Erythroblast (primary cell): ENCODE measurements at places on chromosomes 5 and 9.
A peak's percentile ranks its signal among the peaks of the same experiment; 100 is the strongest.

- DNase-seq, result no peak
Measured at GRCh38 chr9:95182854-95183563, 134.5 kb downstream of the FANCC start.

- DNase-seq, result no peak
Measured at GRCh38 chr5:59798862-59799667, 94.5 kb downstream of the PDE4D start.

DNA sequence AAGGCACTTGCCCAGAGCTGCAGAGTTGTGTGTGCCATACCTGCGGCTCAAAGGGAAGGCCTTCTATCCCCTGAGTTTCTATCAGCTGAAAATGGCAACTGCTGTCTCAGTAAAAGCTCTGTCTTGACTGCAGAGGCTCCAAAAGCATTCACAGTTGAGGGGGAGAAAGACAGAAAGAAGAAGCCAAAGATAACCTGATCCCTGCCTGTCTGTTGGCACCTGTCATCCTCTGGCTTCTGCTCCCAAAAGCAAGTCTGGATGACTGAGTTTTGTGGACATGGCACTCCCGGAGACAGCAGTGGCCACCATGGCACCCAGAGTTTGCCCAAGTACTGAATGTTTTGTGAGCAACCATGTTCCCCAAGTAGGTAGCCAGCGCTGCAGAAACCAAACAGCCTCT lies 176.6 kb downstream of the NR3C1 start:
- no peak for DNase-seq

DNA sequence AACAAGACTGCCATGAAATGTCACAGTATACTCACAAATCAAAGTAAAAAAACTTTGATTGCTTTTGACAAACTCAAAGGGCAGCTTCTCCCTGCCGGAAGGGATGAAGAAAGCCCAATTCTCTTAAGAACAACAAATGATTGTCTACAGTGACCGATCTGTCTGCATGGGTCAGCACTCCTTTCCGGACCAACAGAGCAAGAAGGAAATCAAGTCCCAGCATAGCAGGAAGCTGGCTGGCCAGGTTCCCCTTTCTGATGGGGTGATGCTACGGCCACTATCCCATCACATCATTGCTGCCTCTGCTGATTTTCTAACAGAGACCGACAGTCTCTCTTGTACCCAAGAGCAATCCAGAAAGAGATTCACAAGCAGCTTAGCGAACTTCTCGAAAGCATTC lies 692 bp downstream of the C1QTNF3 start:
- no peak for DNase-seq

DNA sequence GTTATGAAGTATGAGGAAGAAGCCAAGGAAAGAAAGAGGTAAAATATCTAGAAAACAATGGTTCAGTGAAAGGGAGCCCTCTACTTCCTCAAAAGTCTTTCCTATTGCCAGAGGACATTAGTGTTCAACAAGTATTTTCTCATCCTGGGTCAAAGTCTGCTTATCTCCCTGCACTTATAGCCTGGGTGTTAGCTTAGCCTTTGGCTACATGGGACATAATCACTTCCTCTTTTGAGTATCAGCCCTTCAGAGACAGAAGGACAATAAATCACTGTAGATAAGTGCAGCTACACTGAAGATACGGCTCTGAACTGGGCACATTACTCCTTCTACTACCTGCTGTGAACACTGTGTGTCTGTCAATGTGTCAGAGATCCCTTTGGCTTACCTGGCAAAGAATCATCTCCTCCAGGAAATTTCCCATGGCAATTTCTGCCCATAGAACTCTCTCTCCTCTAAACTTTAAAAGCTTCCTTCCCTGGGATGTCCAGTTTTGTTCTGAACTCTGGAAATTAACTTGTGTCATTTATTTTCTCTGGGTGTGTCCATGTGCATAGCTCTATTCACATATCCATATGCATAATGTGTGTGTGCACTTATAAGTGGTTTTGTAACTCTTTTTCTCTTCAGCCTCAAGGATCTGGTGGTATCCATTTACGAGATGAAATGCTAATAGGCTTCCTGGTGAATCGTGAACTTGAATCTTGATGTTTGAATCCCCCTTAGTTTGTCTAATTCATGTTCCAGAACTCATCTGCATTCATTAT lies 30.0 kb upstream of the RECK start:
- DNase-seq, result no peak

- no peak for DNase-seq
Measured at GRCh38 chr5:68215898-68216244, 315 bp downstream of the PIK3R1 start.

DNA sequence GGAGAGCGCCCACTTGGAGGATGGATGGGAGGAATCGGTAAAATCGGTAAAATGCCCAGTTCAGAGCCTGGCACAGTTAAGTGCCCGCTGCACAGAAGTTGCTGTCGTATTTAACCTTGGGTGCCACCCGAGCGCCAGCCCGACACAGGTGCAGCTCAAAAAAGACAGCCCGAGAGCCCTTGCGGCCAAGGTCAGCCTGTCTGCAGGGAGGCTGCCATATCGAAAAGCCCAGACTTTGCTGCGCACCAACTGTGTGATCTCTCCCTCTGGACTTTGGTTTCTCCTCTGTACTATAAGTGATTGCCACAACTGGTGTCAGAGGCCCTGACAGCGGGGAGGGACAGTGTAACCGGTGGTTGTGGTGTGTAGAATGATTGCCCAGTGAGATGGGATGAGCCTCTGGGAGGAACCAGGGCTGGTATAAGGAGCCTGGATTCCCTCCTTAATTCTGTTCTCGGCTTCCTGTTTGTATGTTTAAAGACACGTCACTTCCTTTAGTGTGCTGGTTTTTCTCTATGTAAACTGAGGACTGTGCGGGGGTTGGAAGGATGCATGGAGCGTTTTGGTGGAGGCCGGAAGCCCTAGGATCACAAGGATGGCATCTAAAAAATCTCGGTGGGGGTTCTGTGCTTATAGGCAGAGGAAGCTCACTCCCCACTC lies 792 bp downstream of the NTMT1 start:
- DNase-seq, result peak; percentile 74

- DNase-seq, result no peak
Measured at GRCh38 chr5:33531824-33532223, 91.1 kb downstream of the TARS1 start.

GRCh38 chr9:115924669-115924987 lies 229.0 kb upstream of the PAPPA start:
- DNase-seq, result no peak

GRCh38 chr5:3333105-3333504 lies 262.5 kb upstream of the IRX1 start:
- DNase-seq, result no peak

- no peak for DNase-seq
Measured at GRCh38 chr9:127991017-127991756, 10.4 kb upstream of the EEIG1 start.

- no peak for DNase-seq
Measured at GRCh38 chr5:125179612-125180011, 433.2 kb upstream of the ZNF608 start.

- DNase-seq, result no peak
Measured at GRCh38 chr9:115386963-115387770, 269.2 kb upstream of the TNC start.

GRCh38 chr9:127805620-127806019 lies 2.9 kb downstream of the FPGS start:
- peak; percentile 64 for DNase-seq

DNA sequence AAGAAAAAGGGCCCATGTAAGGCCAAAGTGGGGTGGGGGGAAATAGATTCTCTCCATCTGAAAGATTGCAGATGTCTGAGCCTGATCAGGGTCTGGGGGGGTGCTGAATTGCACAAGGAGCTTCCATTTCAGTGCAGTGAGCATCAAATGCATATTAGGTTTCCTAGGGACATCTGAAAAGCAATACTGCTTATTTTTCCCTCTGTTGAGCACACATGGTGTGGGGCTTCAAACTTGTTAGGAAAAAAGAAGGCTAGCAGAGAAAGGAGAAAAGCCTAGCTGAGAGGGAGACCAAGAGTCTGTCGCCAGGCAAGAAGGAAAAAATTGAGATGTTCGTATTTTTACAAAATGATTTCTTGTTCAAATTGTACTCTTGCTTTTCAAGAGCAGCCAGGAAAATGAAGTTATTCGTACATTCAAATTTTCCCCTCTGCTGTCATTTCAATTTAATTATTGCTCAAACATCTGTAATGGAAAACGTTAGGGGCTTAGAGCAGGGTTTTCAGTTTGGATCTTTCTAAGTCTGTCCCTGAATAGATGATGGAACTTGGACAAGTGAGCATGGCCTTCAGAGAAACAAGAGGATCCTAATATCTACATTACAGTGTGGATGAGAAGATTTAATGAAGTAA lies 191.9 kb upstream of the GAS1 start:
- DNase-seq, result no peak

DNA sequence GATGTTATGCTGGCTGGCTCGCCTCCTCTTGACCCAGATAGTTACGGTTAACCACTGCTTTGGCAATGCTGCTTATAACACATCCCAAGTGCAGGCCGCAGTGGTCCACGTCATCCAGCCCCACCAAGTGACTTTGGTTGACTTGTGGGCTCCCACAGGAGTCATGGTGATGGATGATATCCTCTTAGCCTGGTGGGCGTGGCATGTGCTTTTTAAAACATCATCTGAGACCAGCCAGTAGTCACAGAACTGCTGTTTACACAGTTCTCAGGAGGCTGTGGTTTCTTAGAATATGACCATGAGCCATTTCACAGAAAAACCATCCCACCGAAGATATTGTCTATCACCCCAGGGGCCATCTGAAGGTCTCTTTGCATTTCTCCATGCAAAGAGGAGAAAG lies 216.9 kb downstream of the SH3GL2 start:
- no peak for DNase-seq
